ENCODE measurements at places on chromosomes 13 and 19.
A peak's percentile ranks its signal among the peaks of the same experiment; 100 is the strongest.

DNA sequence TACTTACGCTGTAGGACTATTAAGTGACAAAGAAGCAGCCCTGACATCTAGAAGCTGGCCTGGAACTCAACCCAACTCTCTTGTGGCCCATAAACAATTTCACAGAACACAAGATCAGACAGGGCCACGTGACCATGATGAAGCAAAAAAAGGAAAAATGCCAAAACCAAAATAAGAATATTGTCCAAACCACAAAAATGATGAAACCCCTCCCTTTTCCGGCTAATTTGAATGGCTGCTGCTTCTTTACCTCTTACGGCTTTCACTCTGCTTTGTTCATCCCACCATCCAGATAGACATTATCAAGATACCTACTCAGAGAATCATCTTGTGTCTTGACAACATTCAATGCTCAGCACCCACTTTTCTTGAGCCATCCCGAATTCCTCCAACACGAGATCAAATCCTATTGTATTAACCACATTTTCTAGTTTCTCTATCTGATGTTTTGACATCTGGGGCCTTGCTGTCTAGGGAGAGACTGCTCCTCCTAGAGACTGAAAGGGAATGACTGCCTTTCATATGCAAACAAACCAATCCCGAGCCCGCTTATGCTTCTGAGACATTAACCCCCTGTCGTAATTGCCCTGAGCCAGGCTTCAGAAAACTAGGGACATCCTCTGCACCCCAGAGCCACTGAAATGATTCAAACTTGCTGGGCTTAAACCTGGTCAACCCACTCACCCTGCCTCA, 186.3 kb downstream of the TDRD3 start:
- peak; percentile 17 for DNase-seq

DNA sequence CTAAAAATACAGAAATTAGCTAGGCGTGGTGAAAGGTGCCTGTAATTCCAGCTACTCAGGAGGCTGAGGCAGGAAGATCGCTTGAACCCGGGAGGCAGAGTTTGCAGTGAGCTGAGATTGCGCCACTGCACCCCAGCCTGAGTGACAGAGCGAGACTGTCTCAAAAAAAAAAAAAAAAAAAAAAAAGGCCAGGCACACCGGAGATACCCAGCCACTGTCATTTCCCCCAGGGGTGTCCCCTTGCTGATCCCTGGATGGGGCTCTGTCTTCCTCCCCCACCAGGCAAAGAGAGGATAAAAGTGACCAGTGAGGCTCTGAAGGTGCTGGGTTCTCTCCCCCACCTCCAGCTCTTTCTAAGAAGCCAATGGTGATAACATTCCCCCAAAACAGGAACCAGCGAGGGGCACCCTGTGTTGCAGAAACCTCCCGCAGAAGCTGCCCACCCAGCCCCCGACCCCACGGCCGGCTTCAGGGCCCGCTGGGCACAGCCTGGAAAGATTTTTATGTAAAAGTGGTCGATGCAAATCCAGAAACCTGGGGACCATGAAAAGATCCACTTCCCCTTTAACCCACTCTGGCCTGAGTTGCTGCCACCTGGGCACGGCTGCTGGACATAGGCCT, 61.4 kb upstream of the KLF2 start:
- no peak for DNase-seq

- no peak for DNase-seq
Measured at GRCh38 chr13:40480012-40480914, 186.2 kb downstream of the FOXO1 start.

- DNase-seq, result no peak
Measured at GRCh38 chr19:10815007-10815536, 20.9 kb downstream of the TMED1 start.

DNA sequence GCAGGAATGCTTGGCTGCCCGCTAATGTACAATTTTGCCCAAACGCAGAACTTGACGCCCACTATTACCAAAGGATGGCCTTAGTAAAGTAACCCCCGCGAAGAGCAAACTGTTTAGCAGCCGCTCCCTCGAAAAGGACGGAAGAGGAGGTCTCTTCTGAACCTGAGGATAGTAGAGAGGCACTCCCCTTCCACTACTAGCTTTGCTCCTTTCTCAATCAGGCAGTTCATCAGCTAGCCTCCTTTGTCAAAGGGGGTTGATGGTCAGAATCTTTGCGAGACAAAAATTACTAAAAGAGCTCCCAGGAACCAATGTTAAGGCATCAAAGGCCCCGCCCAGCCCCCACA, 534 bp downstream of the CAB39L start:
- DNase-seq, result peak; percentile 51

GRCh38 chr19:1671716-1672037, 19.3 kb upstream of the TCF3 start:
- DNase-seq, result no peak

- DNase-seq, result peak; percentile 63
Measured at GRCh38 chr13:48532256-48532505, 699 bp downstream of the RCBTB2 start.

- DNase-seq, result no peak
Measured at GRCh38 chr19:45972081-45972946, 1.4 kb downstream of the NOVA2 start.
